ENCODE measurements at places on chromosomes 6 and 20.

- H3K4me3 ChIP-seq, result no peak overlapping the region
- peaks cover 14% of the 10 kb centered on the region for H3K27me3 ChIP-seq
- peaks cover 4% of the 10 kb centered on the region for H3K36me3 ChIP-seq
- H3K4me1 ChIP-seq, result peaks cover 20% of the 10 kb centered on the region
- H3K27ac ChIP-seq, result peak overlapping the region; percentile 28
- no peak for DNase-seq
Observed at GRCh38 chr6:166562726-166563125, 23.8 kb downstream of the RAMACL start.

DNA sequence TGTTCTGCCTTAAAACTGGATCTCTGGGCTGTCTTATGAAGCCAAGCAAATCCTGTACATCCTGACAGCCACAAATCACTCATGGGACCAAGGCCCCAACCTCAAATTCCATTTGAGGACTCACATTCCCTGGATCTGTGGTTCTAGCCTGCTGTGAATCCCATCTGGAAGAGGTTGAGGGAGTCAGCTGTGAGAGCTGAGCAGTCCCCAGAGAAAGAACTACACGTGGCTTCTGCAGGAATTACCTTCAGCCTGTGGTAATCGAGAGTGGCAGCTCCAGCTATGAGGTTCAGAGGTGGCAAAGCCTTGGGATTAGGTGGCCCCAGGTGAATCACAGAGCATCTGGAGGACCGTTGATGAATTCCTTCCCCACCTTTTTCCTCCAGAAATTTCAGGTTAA, 245.2 kb downstream of the SLC24A3 start:
- H3K36me3 ChIP-seq, result no peaks in the 10 kb centered on the region
- peaks cover 32% of the 10 kb centered on the region for H3K4me1 ChIP-seq
- H3K27me3 ChIP-seq, result peaks cover 2% of the 10 kb centered on the region
- DNase-seq, result no peak
- no peak overlapping the region for H3K27ac ChIP-seq

DNA sequence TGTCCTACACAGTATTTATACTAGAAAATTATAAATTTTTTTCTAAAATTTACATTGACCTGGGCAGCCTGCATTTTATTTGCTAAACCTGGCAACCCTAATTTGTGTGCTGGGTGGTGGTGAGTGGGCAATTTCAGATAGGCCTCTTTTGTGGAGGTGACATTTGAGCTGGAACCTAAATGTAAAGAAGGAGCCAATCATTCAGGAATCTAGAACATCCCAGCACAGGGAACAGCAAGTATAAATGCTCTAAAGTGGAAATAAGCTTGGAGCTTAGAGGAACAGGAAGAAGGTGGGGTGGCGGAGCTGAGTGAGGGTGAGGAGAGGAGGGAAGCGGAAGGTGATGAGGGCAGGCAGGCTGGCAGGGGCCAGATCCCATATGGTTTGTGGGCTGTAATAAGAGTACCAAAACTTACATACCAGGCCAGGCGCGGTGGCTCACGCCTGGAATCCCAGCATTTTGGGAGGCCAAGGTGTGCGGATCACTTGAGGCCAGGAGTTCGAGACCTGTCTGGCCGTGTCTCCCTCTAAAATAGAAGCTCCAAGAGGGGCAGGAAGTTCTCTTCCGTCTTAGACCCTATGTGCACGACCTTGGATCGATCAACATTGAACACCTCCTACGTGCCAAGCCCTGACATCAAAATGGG, 549 bp upstream of the CSE1L start:
- H3K4me3 ChIP-seq, result peak overlapping the region; percentile 93
- H3K36me3 ChIP-seq, result no peaks in the 10 kb centered on the region
- peaks cover 1% of the 10 kb centered on the region for H3K27me3 ChIP-seq
- no peak for DNase-seq
- peak overlapping the region; percentile 95 for H3K27ac ChIP-seq

DNA sequence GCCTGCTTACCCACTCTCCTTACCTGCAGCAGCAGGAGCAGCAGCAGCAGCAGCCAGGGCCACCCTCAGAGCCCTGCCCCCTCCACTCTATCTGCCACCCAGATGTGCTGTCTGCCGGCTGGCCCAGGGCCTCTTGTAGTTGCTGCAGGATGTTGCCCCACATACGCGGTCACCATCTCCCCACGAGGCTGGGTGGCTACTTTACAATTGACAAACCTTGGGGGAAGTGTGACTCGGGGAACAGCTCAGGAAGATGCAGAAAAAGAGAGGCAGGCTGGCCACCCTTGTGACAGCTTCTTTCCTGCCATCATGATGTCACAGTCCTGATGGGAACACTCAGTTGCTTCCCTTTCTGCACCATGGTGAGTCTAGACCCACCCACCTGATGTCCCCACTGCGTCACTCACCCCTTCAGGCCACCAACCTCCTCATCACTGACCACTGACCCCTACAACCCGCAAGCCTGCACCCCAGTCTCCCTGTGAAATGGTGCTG, 14.5 kb downstream of the TREM1 start:
- H3K27ac ChIP-seq, result no peak overlapping the region
- H3K4me3 ChIP-seq, result no peak overlapping the region
- DNase-seq, result no peak
- H3K27me3 ChIP-seq, result peaks cover 1% of the 10 kb centered on the region
- no peaks in the 10 kb centered on the region for H3K36me3 ChIP-seq

GRCh38 chr6:89298680-89299465, 16.2 kb downstream of the GABRR2 start:
- peaks cover 17% of the 10 kb centered on the region for H3K36me3 ChIP-seq
- H3K4me1 ChIP-seq, result peaks cover 3% of the 10 kb centered on the region
- DNase-seq, result no peak
- no peak overlapping the region for H3K4me3 ChIP-seq

GRCh38 chr20:45792317-45793118, 764 bp downstream of the DNTTIP1 start:
- DNase-seq, result no peak
- H3K27ac ChIP-seq, result peak overlapping the region; percentile 59
- no peaks in the 10 kb centered on the region for H3K36me3 ChIP-seq
- peaks cover 7% of the 10 kb centered on the region for H3K4me1 ChIP-seq
- H3K4me3 ChIP-seq, result peak overlapping the region; percentile 92

- no peak overlapping the region for H3K27ac ChIP-seq
- peaks cover 2% of the 10 kb centered on the region for H3K27me3 ChIP-seq
- DNase-seq, result no peak
- H3K4me3 ChIP-seq, result no peak overlapping the region
Observed at GRCh38 chr6:56370561-56371211, 123.3 kb upstream of the COL21A1 start.

- no peaks in the 10 kb centered on the region for H3K27me3 ChIP-seq
- DNase-seq, result no peak
- H3K4me1 ChIP-seq, result peaks cover 17% of the 10 kb centered on the region
- H3K27ac ChIP-seq, result no peak overlapping the region
- peaks cover 5% of the 10 kb centered on the region for H3K36me3 ChIP-seq
Observed at GRCh38 chr20:10078403-10078802, 43.6 kb downstream of the ANKEF1 start.

- peaks cover 28% of the 10 kb centered on the region for H3K4me1 ChIP-seq
- no peaks in the 10 kb centered on the region for H3K36me3 ChIP-seq
- no peak overlapping the region for H3K27ac ChIP-seq
- H3K4me3 ChIP-seq, result no peak overlapping the region
Observed at GRCh38 chr6:111676383-111676782, 70.7 kb upstream of the TRAF3IP2 start.

- no peak for DNase-seq
- H3K4me1 ChIP-seq, result no peaks in the 10 kb centered on the region
- H3K4me3 ChIP-seq, result no peak overlapping the region
- no peak overlapping the region for H3K27ac ChIP-seq
- no peaks in the 10 kb centered on the region for H3K27me3 ChIP-seq
Observed at GRCh38 chr6:53179961-53180651, 31.5 kb upstream of the GCM1 start.

DNA sequence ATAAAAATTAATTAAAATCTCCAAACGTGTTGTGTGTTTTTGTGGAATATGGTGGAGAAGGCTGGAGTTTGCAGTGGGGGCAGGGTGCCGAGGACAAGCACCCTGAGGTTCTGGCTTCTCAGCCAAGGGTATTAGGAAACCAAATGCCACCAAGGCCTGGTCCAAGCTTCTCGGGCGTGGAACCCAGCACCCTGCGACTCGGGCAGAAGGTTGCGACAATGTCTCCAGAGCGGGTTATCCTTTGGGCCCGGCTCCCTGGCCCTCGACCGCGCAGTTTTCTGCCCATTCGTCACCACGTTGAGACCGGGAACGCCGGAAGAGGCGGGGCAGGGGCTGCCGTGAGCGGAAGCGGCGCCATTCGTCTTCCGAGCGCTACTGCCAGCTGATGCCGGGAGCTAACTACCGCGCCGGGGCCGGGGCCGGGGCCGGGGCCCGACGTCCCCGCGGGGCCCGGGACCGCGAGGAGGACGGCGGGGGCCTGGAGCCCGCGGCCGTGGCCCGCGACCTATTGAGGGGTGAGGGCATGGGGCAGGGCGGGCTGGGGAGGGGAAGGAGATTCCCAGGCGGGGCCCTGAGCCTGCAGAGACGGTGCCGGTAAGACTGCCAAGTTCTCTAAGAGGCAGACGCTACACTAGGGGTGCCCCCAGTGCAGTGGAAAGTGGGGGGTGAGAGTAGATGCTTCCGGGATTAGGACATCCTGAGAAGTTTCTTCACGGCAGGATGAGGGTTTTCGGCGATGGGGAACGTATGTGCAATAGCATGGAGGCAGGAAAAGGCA, at the start of gene RRP36:
RRP36 (plus strand) TSS at position 354 of the 778 bp plus-strand sequence; CDS start at position 386, 32 bp downstream.
- peak; percentile 85 for DNase-seq
- no peaks in the 10 kb centered on the region for H3K36me3 ChIP-seq
- H3K4me3 ChIP-seq, result peak within 1 kb of the TSS; percentile 96
- H3K4me1 ChIP-seq, result peaks cover 13% of the 10 kb centered on the region
- H3K27ac ChIP-seq, result peak within 1 kb of the TSS; percentile 97
- peaks cover 5% of the 10 kb centered on the region for H3K27me3 ChIP-seq

GRCh38 chr20:10654250-10654610, 19.6 kb downstream of the JAG1 start:
- no peaks in the 10 kb centered on the region for H3K36me3 ChIP-seq
- H3K4me3 ChIP-seq, result no peak overlapping the region
- peaks cover 20% of the 10 kb centered on the region for H3K4me1 ChIP-seq
- no peak overlapping the region for H3K27ac ChIP-seq
- no peak for DNase-seq

- no peak for DNase-seq
- H3K27me3 ChIP-seq, result peaks cover 3% of the 10 kb centered on the region
- no peak overlapping the region for H3K27ac ChIP-seq
- H3K36me3 ChIP-seq, result peaks cover 6% of the 10 kb centered on the region
Observed at GRCh38 chr6:169205176-169206160, 48.2 kb downstream of the THBS2 start.

GRCh38 chr6:138371720-138372119, 6.0 kb upstream of the SMIM28 start:
- no peak overlapping the region for H3K27ac ChIP-seq
- H3K4me1 ChIP-seq, result peaks cover 2% of the 10 kb centered on the region
- H3K27me3 ChIP-seq, result no peaks in the 10 kb centered on the region
- H3K4me3 ChIP-seq, result no peak overlapping the region
- H3K36me3 ChIP-seq, result no peaks in the 10 kb centered on the region

All from glutamatergic neuron (in vitro differentiated cells).